T-cell (primary cell): ENCODE measurements at places on chromosomes 7 and 10.

DNA sequence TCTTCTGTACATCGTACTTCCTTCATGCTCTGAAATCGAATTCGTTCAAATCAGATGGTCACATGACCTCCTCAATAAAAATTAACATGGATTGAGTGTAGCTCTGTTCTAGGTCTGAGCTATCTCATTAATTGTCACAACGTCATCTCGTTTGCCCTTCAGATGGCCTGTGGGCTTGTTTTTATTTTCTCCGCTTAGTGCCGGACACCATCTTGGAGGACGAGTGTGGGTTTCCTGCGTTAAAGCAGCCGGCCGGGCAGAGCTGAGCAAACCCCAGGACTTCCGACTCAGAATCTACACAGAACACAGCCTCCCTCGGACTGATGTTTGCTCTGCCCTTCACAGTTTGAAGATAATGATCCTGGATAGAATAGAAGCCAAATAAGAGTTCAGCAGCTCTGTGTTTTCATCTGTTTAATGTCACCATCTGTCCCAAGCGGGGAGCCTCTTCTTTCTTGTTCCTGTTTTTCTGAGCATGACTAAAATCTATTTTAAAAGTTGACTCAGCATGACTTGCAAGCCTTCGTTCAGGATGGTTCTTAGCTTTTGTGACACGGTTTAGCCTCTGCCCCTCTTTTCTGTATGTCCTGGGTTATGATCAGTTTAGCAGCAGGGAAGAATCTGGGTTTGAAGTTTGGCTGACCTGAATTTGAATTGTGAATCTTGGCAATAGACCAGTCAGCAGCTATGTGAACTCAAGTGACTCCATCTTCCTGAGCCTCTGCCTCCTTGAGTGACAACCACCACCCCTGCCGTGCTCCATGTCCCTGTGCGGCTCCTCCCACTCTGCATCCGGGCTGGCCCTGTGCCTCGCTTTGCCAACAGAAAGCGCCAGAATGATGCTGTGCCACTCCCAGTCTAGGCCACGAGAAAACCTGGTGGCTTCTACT lies 30.6 kb upstream of the GALNTL5 start:
- no peak for DNase-seq

- DNase-seq, result no peak
Measured at GRCh38 chr7:5594616-5595544, 171.2 kb upstream of the TNRC18 start.

DNA sequence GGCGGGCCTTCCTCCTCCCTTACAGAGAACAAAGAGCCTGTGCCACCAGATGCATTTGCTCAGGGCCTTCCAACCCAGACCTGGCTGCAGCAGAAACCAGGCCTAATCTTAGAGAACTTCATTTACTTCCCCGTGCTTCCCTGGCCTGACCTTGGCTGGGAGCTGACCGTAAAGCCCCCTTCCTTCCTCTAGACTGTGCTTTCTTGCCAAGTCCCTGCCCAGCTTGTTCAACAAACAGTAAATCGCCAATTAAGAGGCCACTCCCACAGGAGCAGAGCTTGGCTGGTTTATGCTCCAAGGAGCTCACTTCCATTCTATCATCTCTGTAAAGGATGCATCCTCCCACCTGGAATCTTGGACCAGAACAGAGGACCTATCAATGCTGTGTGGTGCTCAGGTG lies 110.9 kb downstream of the COL13A1 start:
- DNase-seq, result no peak

GRCh38 chr10:69225681-69226080 lies 5.5 kb downstream of the HKDC1 start:
- no peak for DNase-seq

- no peak for DNase-seq
Measured at GRCh38 chr10:97889461-97890265, 40.0 kb downstream of the GOLGA7B start.

DNA sequence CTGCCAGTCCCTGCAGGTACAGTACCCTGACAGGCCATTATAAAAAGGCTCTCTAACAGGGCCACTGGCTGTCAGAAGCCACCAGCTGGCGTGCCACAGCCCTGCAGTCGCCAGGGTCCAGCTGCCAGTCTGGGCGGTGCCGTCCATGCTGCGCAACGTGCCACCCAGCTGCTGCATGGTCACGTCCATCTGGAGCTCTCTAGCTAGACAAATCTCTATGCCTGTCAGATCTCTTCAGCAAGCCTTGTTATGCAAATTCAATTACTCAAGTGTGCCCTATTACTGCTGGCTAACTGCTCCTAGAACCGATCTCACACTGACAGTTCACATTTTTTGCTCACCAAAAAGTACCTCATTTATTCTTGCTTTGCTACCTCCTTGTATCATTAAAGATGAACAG lies 75.9 kb downstream of the HIBADH start:
- no peak for DNase-seq

DNA sequence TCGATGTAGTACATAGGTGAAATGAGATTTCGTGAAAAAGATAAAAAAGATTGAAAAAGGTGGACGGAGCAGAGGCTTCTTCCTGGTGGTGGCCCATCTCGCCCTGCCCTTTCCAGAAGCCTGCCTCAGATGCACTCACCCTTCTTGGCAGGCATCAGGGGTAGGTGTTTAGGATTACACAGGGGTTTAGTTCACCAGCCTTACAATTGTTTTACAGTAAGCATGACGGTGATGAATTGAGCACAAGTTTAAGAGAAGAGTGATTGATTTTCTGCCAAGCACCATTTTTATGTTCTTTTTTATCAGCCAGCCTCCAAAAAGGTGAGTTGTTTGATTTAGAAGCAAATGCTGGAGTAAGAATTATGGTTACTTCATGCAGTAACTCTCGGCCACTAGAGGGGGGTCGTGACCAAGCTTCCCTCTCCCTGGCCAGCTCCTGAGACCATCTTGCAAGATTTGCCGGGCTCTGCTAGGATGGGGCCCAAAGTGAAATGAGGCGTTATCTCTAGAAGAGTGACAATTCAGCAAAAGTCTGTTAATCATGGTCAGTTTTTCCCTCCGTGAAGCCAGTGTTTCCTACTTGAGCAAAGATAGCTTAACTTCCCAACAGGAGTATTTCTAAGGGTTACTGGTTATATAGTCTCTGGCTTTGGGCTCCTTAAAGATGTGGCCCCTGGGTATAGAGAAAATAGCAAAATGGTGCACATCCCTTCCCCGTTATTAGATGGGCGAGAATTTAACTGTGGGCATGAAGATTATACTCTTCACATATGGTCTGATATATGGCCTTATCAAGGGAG lies 228.8 kb downstream of the BMPER start:
- no peak for DNase-seq

GRCh38 chr10:97180986-97181385 lies 4.8 kb downstream of the SLIT1 start:
- no peak for DNase-seq

GRCh38 chr7:124057872-124058271 lies 25.0 kb upstream of the TMEM229A start:
- no peak for DNase-seq

- no peak for DNase-seq
Measured at GRCh38 chr10:128934492-128934891, 532.5 kb upstream of the MGMT start.

DNA sequence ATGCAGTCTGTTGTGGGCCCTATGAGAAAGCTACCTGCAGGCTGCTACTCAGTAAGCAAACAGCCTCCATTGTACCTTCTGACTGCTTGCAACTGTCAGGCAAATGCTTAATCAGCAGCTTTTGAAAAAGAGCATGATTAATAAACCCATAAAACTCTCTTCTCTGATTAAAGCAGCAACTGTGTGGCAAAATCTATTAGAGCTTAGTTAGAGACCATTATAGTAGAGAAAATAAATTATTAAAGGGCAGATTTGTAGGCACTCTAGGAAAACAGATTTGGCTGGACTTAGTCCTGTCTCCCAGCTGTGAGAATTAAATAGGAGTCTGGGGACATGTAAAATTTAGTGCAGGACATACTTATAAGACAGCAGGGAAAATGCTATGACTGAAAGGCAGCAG lies 132.5 kb upstream of the WNT16 start:
- DNase-seq, result no peak

DNA sequence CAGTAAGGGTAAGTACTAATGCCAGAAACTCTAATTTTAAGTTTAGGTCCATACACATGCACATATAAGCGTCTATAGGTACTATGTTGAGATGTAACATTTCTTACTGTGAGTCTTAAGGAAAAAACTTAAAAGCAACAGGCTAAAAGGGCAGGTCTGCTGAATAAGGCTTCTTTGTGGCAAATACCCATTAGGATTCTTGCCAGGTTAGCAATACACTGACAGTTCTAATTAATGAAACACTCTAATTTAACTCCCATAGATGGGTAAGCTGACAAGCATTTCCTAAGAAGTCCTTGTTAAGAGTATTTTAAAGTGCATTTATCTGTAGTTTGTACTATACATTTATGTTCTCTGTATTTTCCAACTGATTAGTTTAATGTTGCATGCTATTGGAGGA lies 14.0 kb downstream of the SCRN1 start:
- DNase-seq, result no peak

- no peak for DNase-seq
Measured at GRCh38 chr7:149759093-149759860, 14.1 kb downstream of the ZNF467 start.

- DNase-seq, result no peak
Measured at GRCh38 chr10:131882590-131883451, 18.0 kb upstream of the PPP2R2D start.

GRCh38 chr10:34473174-34474008 lies 341.7 kb downstream of the PARD3 start:
- no peak for DNase-seq
